ENCODE measurements at places on chromosomes 3 and 15.

GRCh38 chr3:116000311-116000710 lies 377.0 kb downstream of the GAP43 start:
- DNase-seq: no peak

GRCh38 chr3:93961489-93961888 lies 12.2 kb downstream of the PROS1 start:
- DNase-seq: no peak

GRCh38 chr3:14582045-14582410 lies 41.9 kb upstream of the GRIP2 start:
- peak; percentile 16 for DNase-seq

- no peak for DNase-seq
Measured at GRCh38 chr3:36416599-36416998, 36.3 kb downstream of the STAC start.

- no peak for DNase-seq
Measured at GRCh38 chr3:149015393-149015792, 24.1 kb downstream of the GYG1 start.

DNA sequence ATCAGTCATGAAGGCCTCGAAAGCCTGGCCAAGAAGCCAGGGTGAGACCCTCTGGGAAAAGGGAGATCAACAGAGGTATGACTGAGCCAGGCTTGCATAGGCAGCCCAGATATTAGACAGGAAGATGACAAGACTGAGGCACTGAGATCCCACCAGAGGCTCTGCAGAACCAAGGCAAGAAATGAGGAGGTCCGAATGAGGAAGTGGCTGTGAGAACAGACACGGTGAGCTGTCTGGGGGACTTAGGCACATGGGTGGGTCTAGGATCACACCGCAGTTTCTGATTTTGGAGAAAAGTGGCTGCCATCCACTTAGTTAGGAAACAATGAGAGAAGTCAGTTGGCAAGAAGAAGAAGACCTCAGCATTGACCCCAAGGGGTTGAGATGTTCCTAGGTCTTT lies 31.5 kb upstream of the PRSS50 start:
- DNase-seq: no peak

DNA sequence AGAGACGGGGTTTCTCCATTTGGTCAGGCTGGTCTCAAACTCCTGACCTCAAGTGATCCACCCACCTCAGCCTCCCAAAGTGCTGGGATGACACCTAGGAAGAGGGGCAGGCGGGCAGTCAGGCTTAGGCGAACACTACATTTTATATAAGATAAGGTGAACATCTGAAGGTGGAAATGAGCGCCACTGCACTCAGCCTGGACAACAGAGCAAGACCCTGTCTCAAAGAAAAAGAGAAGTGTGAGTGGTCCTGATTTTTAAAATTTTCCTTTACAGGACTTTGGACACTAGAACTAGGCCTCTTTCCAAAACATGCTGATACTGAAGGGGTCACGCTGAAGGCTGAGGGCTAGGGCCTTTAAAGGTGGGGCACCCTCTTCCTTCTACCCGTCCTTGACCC lies 48.0 kb downstream of the ZDHHC19 start:
- DNase-seq: no peak

DNA sequence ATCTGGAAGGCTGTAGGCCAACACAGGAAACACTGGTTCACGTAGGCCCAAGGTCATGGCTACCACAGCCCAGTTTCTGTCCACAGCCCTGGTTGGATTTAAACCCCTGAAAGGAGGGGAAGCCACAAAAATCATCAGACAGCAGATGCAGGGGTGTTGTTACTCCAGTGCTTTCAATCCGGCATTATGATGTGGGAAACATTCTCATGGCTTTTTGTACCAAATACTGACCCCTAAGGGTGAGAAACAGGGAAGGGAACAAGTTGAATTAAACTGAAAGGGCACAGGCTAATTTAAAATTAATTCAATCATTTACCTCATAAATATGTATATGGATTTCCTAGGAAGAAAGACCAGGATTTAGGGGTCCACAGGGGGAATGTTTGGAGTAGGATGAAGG lies 375.6 kb downstream of the CTNNB1 start:
- DNase-seq: no peak

DNA sequence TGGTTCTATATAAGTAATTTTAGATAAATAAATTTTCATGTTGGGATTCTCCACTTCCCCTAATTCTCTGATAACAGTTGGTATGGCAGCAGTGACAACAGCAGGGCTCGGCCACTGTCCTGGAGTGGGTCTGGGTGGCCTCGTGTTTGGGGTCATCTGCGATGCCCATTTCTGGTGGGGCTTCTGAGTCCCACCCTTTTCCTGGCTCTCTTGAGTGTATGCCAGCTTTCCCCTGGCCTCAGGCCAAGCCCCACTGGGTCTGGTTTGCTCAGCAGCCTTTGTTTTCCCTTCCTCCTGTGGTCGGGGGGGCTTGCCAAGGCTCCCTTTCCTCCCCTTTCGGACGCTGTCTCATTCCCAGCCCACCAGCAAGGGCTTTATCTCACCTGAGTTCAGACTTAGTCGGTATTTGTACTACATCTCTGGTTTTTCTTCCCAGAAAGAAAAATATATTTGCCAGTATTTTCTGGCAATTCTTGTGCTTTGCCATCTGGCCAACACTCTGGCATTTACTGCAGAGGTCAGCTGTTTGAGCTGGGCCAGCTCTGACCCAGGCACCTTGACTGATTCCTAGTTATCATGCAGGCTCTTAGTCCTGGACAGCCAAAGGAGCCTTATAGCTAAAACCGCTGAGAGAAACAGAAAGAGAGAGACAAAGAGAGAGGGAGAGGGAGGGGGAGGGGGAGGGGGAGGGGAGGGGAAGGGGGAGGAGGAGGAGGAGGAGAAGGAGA lies 35.2 kb downstream of the MYZAP start:
- no peak for DNase-seq

DNA sequence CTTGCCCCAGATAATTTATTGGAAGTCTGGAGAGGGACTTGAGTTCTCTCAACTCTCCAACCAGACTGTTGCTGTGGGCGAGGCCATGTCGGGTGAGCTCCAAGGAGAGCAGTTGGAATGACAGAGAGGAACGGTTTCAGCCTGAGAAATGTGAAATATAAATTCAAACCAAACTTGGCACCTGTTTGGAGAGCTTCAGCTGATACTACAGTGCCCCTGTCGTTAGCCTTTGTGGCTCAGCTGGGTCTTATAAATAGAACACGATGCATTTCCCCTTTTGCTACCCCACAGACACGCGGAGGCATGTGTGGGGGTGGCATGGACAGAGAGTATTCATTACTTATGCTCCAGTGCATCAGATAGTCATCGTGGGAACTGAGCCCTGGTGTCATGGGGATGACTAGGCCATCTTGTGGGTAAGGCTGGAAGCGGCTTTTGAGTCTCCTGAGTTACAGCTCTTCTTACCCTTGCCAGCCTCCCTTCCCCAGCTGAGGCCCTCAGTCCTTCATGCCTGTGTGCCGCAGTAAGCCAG lies 15.6 kb downstream of the SMAD3 start:
- no peak for DNase-seq

DNA sequence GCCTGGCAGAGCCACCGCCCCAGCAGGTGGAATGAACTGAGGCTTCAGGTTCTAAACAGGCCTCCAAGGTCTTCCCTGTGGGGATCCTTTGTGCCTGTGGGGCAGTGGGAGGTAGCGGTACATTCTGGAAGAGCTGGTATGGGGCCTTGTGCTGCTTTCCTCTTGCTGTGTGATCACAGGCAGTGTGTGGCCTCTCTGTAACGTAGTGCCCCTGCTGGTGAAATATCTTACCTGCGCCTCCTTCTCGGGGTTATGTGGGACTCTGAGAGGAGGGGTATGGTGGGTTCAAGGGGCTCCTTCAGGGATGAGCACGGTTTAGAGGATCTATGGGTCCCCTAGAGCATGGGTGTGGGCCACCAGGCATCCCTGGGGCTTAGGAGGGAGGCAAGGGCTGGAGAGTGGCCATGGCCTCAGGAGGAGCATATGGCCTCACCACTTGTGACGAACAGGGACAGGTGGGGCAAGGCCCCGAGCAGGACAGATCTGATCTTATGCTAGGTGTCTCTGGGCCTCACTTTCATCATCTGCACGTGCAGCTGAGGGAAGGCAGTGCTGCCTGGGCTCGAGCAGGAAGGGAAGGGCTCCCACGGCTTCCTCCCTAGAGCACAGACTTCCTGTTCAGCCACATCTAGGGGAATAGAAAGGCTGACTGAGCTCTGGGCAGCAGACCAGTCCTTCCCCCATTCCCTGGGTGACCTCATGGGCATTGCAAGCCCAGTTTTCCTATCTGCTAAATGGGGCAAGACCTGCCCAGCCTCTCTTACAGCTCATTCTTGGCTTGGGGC lies 1.9 kb upstream of the ALS2CL start:
- DNase-seq: no peak

DNA sequence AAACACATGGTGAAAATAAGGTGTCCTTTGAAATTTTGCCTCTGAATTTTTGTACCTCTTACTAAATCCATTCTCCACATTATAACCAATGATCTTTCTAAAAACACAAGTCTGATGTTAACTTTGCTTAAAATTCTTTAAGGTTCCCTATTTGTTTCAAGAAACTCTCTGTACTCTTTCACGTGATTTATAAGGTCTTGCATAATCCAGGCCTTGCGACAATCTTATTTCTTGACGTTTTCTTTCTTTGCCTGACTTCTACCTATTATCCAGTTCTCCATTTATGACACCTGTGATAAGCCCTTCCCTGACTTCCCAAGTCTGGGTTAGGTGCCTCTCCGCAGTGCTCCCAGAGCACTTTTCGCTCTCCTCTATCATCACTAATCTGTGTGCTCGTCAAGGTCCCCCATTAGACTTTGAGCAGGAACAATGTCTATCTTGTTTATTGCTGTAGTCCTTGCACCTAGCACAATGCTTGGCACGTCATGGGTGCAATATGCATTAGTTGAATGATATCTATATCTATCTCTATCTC lies 24.3 kb upstream of the KPNA1 start:
- no peak for DNase-seq

GRCh38 chr3:40718209-40718608 lies 193.4 kb downstream of the ZNF621 start:
- DNase-seq: no peak

- peak; percentile 89 for DNase-seq
Measured at GRCh38 chr3:127762077-127762786, 60.1 kb downstream of the MGLL start.

DNA sequence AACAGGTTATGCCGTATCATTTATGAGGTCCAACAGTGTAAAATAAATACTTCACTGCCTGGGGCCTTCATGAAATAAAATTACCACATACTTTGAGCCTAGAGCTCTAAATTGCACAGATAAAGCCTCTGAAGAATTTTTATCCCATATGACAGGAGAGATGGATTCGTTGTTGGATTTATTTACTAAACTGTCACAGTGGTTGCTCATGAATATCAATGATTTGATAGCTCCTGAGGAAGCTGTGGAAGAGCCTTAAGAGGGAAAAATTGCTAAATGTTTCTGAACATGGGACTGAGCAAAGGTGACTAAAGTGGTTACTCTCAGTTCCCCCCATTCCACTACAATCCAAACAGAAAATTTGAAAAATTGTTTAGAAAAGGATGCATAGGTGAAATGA lies 558.9 kb upstream of the IL12A start:
- DNase-seq: no peak

- no peak for DNase-seq
Measured at GRCh38 chr15:79105141-79105540, 14.6 kb upstream of the RASGRF1 start.

GRCh38 chr3:24494618-24495325 lies at the start of gene THRB:
Gene THRB, minus strand, starts transcription at chr3:24494850.
- DNase-seq: no peak

Data from DMS79 (cell line).